ENCODE measurements at places on chromosomes 7 and 10. TPM values are rescaled to one million over a fixed set of nuclear protein-coding genes. Genes with fewer than 3 reads are reported as not detected.

GRCh38 chr10:18238870-18239485 is 98.8 kb downstream of the CACNB2 start:
- no peaks in the 10 kb centered on the region for H3K4me1 ChIP-seq
- H3K27ac ChIP-seq = no peak overlapping the region

GRCh38 chr7:148699024-148699781 is 500 bp downstream of the CUL1 start:
- peak overlapping the region; percentile 88 for H3K4me3 ChIP-seq
- H3K4me1 ChIP-seq = peaks cover 54% of the 10 kb centered on the region
- no peaks in the 10 kb centered on the region for H3K36me3 ChIP-seq
- peak overlapping the region; percentile 98 for H3K27ac ChIP-seq
- H3K27me3 ChIP-seq = no peaks in the 10 kb centered on the region
- DNase-seq = peak; percentile 65

Gene OGDHL
- total RNA-seq = 1.6 TPM

DNA sequence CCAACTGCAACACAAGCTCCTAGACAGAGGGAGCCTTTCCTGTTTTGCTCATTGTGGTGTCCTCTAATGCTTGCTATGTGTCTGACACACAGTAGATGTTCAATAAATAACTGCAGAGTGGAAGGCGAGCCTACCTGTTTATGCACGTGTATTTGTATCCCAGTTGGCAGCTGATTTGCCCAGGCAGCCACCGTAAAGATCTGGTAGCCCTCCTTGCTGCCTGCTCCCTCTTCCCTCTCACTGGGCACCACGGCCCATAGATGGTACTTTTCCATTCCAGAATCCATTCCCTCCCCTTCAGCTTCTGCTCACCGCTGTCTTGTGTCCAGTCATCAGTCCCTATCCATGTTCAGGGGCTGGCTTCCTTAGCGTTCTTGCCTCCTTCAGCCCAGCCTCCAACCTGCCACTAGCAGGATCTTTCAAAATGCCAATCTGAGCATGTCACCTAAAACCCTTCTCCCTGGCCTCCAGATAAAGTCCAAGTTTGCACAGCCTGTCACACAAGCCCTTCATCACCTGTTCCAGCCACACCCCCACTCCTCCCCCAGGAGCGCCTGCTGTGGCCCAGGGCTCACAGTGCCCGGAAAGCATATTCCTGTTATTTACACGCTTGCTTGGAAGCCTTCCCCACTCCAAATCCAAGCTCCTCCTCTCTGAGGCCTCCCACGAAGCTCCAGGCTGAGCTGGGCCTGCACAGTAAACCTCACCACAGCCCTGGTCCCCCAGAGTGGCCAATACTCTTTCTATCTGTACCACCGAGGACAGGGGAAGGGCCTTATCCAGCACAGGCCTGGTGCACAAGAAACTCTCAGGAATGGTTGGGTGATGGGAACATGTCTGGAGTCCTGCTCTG is 21.0 kb downstream of the ZCCHC24 start:
- H3K4me1 ChIP-seq = peaks cover 35% of the 10 kb centered on the region
- H3K27ac ChIP-seq = peak overlapping the region; percentile 65
- H3K4me3 ChIP-seq = no peak overlapping the region
- no peaks in the 10 kb centered on the region for H3K36me3 ChIP-seq
- peak; percentile 91 for DNase-seq
- no peaks in the 10 kb centered on the region for H3K27me3 ChIP-seq

Gene SUN3
- not detected for total RNA-seq

DNA sequence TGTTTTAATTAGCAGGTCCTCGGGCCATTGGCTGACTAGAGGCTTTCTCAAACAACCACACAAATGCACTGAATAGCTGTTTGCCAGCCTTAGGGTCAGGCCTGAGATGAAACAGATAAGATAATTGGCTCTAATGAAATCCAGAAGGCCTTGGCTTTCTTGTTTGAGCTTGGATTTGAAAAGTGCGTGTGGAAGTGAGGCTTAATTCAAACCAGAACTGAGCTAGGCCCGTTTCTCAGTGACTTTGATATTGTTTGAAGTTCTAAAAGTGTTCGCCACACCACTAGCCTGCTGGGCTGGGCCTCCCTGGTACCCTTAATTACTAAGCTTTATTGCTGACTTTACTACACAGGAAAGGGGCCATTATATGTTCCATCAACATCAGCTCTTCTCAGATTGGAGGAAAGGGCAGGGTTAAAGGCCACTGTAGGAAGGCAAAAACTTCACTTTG is 270.6 kb downstream of the TWIST1 start:
- DNase-seq = no peak
- H3K4me3 ChIP-seq = no peak overlapping the region
- no peaks in the 10 kb centered on the region for H3K27me3 ChIP-seq
- no peaks in the 10 kb centered on the region for H3K36me3 ChIP-seq

GRCh38 chr7:158587162-158588084 is at the start of gene PTPRN2:
Gene PTPRN2 (minus strand): TSS chr7:158587823.
- peaks cover 85% of the 10 kb centered on the region for H3K4me1 ChIP-seq
- H3K27me3 ChIP-seq = no peaks in the 10 kb centered on the region
- DNase-seq = no peak
- peaks cover 3% of the 10 kb centered on the region for H3K36me3 ChIP-seq
- peak within 1 kb of the TSS; percentile 69 for H3K4me3 ChIP-seq
- peak within 1 kb of the TSS; percentile 87 for H3K27ac ChIP-seq

DNA sequence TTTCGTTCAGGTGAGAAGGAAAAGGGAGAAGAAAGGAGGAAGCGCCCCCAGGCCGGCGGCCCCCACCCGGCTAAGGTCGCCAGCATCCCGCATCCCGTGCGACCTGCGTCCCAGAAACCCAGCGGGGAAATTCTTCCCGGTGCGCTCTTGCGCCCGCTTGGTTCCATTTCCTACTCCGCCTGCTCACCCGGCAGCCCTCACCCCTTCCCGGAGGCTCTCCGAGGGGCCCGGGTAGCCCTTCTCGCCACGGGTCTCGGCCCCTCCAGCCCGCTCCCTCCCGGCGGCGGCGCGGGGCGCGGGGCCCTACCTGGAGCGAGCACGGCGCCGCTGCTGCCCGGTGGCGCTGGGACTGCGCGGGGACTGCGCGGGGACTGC is at the start of gene PRKCQ:
Gene PRKCQ, minus strand, starts transcription at position 373 of the 375 bp plus-strand sequence. CDS start 65,141 bp downstream, outside the sequence.
- H3K27ac ChIP-seq = peak within 1 kb of the TSS; percentile 54
- no peaks in the 10 kb centered on the region for H3K36me3 ChIP-seq
- peaks cover 18% of the 10 kb centered on the region for H3K4me1 ChIP-seq
- DNase-seq = no peak
- peaks cover 2% of the 10 kb centered on the region for H3K27me3 ChIP-seq
- H3K4me3 ChIP-seq = peak within 1 kb of the TSS; percentile 57

DNA sequence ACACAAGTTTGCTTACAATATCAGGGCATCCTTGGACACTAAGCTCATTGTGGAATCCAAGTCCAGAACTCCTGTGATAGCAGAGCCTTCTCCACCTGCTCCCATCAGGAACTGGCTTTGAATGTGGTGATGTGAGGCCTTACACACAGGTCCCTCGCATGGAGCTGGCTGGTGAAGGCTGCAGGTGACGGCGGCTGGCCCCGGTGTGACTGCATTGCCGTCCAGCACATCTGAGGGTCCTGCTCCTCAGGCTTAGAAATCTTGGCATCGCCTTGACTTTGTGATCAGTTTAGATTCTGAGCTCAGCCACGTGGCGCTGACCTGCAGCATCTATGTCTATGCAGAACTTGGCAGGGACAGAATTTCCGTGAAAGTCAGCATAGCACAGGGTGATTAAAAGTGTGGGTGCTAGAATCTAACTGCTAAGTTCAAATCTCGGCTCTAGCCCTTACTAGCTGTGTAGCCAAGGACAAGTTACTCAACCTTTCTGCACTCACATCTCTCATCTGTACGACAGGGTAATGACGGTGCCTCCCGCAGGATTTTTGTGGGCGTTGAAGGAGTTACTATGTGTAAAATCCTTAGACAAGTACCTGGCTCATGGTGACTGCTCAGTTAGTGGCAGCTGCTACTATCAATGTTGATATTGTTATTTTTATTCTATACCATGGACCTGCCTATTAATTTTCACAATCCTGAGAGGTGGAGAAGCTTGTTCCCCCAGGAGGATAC is 26.6 kb downstream of the HKDC1 start:
- H3K4me1 ChIP-seq = no peaks in the 10 kb centered on the region
- no peak overlapping the region for H3K27ac ChIP-seq
- H3K27me3 ChIP-seq = no peaks in the 10 kb centered on the region
- DNase-seq = no peak
- peaks cover 4% of the 10 kb centered on the region for H3K36me3 ChIP-seq

DNA sequence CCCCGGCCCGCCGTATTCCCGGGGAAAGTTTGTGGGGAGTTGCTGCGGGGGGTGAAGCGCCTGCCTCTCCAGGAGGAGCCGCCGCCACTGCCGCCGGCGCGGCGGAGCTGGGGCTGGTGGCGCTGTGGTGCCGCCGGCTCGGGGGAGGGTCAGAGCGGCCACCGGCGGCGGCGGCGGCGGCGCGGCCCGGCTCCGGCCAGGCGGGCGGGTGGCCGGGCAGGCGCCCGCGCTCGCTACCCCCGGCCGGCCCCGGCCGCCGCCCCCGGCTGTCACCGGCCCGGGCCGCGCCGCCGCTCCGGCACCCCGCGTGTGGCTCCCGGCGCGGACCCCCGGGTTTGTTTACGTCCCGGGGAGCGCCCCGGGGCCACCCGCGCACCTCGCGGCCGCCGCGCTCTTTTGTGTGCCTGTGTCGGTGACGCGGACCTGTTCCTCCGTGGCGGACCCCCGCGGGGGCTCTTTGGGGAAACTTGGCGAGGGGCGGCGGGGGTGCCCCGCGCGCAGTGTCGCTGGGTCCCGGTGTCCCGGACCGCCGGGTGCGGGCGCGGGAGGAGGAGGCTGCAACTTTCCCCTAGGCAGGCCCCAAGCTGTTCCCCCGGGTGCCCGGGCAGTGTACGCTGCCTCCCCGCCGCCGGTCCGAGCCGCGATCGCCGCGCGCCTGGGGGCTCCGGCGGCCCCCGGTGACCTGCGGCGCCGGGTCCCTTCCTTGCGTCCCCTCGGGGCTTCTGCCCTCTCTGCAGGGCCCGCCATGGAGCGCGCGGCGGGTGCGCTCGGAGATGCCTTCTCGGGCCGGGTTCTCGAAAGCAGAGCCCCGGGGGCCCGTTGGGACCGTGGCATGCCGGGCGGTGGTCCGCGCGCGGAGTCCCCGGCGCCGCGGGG is 593 bp upstream of the CUX1 start:
- H3K4me1 ChIP-seq = peaks cover 47% of the 10 kb centered on the region
- DNase-seq = no peak
- H3K27me3 ChIP-seq = no peaks in the 10 kb centered on the region
- peak overlapping the region; percentile 85 for H3K4me3 ChIP-seq
- no peaks in the 10 kb centered on the region for H3K36me3 ChIP-seq
